Activated B cell treated with CpG ODN at 0.5 μM for 24 hours (primary cell): ENCODE measurements at places on chromosomes 7 and 10.

DNA sequence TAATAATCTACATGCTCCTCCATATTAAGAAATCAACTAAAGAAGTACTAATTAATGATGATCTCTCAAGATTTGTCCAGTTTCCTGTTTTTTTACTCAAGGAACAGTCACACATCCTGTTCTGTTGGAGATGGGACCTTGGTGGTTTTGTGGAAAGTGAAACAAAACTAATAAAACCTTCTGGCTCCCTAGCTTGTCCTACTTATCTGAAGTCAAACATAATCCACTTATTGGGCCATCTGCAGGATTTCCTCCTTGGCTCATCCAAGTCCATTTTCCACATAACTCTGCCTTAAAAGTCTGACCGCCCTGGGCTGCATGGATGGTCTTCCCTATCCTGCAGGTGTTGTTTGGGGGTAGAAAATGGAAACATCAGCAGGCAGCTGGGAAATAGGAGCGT lies 39.4 kb upstream of the TARP start:
- DNase-seq = no peak

GRCh38 chr7:133051066-133051465 lies 30.8 kb downstream of the CHCHD3 start:
- DNase-seq = no peak

- no peak for DNase-seq
These were observed 132.6 kb downstream of the RPS24 start for GRCh38 chr10:78166261-78166660.

GRCh38 chr7:44967571-44968446 lies 11.0 kb downstream of the MYO1G start:
- DNase-seq = no peak

DNA sequence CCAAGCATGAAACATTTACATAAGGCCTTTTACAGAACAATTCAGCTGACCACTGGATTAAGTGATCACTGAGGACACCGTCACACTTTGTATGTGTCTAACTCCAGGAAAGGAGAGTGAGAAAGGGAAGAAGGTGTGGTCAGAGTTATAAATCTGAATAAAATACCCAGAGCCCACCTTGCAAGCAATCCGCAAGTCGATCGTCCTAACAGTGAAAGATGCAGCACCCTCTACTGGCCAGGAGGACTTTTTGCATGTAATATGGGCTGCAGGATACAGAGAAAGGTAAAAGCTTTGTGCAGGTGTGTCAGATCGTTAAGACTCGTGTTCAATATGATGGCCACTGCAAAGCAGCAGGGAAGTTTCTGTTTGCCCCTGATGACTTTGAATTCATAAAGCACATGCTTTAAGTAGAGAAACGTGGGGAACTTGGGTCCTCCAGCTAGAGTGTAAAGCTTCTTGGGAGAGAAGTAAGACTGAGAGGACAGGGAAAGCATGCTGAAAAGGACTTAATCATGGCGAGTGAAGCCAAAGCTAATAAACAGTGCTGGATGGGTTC lies 68.5 kb upstream of the BMPER start:
- DNase-seq = no peak

GRCh38 chr7:148773334-148773733 lies 74.6 kb downstream of the CUL1 start:
- no peak for DNase-seq
